ENCODE measurements at places on chromosomes 4 and X. TPM values are rescaled to one million over a fixed set of nuclear protein-coding genes. Genes with fewer than 3 reads are reported as not detected.

PLS3 gene
- total RNA-seq: 257 TPM

DNA sequence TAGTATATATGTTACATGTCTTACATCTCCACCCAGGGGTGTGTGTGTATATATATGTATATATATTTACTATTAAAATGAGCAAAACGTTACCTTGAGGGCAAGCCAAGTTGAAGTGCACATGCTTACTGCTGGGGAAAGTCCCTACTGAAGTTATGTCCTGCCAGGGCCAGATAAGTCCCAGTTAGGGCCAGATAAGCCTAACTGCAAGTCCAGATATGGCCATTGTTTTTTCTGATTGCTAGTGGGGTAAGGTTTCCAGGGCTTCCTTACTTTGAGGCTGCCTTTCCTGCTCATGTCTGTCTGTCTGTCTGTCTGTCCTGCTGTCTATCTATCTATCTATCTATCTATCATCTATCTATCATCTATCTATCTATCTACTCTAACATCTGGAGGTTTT is 19.3 kb upstream of the ZNF81 start:
- no peaks in the 10 kb centered on the region for H3K27me3 ChIP-seq
- H3K4me3 ChIP-seq: no peak overlapping the region
- no peak for DNase-seq
- no peaks in the 10 kb centered on the region for H3K36me3 ChIP-seq
- H3K27ac ChIP-seq: no peak overlapping the region

GRCh38 chr4:180057299-180057721 is 2185.9 kb upstream of the TENM3 start:
- H3K27ac ChIP-seq: no peak overlapping the region
- no peak overlapping the region for H3K4me3 ChIP-seq
- H3K36me3 ChIP-seq: no peaks in the 10 kb centered on the region
- no peak for DNase-seq
- 0 out of 2 replicates have a peak, but pooled peaks cover 5% of the 10 kb centered on the region for H3K4me1 ChIP-seq

- H3K4me3 ChIP-seq: no peak overlapping the region
- H3K36me3 ChIP-seq: no peaks in the 10 kb centered on the region
- DNase-seq: no peak
- no peak overlapping the region for H3K27ac ChIP-seq
- no peaks in the 10 kb centered on the region for H3K4me1 ChIP-seq
These were observed 142.9 kb downstream of the BCOR start for GRCh38 chrX:39954851-39955250.

DNA sequence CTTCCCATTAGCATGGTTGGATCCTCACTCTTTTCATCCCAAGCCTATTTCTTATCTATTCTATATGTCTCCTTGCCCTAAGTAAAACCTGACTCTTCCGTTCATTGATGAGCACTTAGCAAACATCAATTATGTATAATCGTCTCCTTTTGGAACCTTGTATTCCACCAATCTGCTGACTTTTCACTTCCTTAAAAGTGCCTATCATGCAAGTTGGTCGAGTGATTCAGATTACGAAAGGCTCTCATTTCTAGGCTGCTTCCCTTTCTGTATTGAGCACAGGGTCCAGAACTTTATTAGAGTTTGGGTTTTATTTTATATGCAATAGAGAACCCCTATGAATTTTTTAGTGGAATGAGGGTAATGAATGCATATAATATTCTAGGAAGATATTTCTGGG is 27.1 kb upstream of the ALB start:
- no peaks in the 10 kb centered on the region for H3K4me1 ChIP-seq
- H3K27ac ChIP-seq: no peak overlapping the region
- H3K36me3 ChIP-seq: no peaks in the 10 kb centered on the region
- no peak for DNase-seq

DNA sequence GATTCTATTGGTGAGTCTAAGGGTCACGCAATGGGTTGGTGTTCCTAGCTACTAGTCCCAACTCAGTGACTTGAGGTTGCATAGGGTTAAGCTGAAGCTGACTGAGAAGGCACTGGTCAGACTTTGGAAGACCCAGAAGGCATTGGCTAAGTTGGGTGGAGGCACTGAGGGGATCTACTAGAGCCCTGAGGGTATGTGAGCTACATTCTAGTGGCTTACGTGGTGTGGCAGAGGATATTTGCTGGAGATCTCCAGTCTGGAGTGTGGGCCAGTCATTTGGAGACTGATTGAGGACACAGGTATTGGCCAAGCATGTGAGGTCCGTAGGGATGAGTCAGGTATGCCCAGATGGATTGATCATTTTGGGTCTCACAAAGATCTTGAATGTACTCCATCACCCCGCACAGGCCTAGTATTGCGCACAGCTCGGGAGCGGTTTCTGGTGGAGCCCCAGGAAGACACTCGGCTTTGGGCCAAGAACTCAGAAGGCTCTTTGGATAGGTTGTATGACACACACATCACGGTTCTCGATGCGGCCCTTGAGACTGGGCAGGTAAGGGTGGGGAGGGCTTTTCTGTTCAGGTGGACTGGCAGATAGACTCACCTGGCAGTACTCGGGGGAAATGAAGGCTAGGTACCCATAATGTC is 7.2 kb downstream of the USP11 start:
- no peaks in the 10 kb centered on the region for H3K36me3 ChIP-seq
- DNase-seq: no peak
- H3K27ac ChIP-seq: no peak overlapping the region
- no peaks in the 10 kb centered on the region for H3K4me1 ChIP-seq
- H3K27me3 ChIP-seq: no peaks in the 10 kb centered on the region

- no peak overlapping the region for H3K27ac ChIP-seq
These were observed 1.7 kb downstream of the FGD1 start for GRCh38 chrX:54494166-54494988.

DNA sequence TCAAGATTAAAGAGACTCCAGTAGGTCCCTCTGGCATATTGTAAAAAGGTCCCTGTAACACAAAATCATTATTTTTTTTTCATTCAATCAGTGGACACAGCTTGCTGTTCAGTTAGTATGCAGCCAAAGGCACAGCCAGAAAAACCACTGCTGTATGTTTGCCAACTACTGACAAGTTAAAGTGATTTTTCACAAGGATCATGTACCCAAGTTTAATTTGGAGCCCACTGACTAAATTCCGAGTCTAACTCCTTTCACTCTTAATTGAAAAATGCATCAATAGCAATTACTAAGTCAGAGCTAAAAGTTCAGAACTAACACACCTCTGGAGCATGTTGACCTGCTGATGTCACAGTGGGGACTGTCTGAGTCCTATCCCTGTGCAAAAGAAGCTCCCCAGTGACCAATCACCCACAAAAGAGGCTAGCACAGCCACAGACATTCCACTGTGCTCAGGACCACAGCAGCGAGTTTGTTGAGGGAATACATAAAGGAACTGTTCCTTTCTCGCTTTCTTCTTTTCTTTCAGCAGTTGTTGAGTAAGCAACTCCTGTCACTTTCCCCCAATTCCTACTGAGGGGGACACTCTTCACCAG is 60.4 kb downstream of the STX18 start:
- no peak for DNase-seq
- H3K27me3 ChIP-seq: no peaks in the 10 kb centered on the region
- H3K36me3 ChIP-seq: no peaks in the 10 kb centered on the region
- no peak overlapping the region for H3K4me3 ChIP-seq
- no peaks in the 10 kb centered on the region for H3K4me1 ChIP-seq
- H3K27ac ChIP-seq: no peak overlapping the region

- no peak overlapping the region for H3K4me3 ChIP-seq
- no peak for DNase-seq
- peaks cover 6% of the 10 kb centered on the region for H3K27me3 ChIP-seq
These were observed 736.1 kb upstream of the FRG1 start for GRCh38 chr4:189204616-189205015.

GRCh38 chrX:39487166-39487968 is 610.4 kb downstream of the BCOR start:
- no peak overlapping the region for H3K4me3 ChIP-seq
- DNase-seq: no peak
- no peaks in the 10 kb centered on the region for H3K27me3 ChIP-seq

RTL5 gene
- not detected for total RNA-seq

GRCh38 chr4:128384091-128384520 is 96.5 kb upstream of the PGRMC2 start:
- peaks cover 33% of the 10 kb centered on the region for H3K4me1 ChIP-seq
- no peak overlapping the region for H3K4me3 ChIP-seq
- no peak for DNase-seq
- H3K27ac ChIP-seq: no peak overlapping the region

DNA sequence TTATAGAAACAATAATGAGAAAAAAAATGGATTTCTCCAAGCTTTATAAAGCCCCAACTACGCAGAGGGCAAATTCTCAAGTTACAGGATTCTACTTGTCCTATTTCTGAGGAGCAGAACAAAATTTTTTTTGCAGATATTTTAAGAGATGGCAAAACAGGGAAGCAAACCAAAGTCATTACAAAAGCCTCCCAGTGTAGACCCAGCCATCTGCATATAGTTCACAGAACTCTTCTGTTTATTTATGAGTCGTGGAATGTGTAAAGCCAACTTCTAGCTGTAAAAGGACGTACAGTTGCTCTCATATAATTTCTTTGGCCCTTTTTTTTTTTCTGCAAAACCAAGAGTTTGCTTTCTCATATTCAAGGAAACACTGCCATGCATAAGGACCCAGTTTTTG is 120.4 kb downstream of the PCDH7 start:
- H3K27me3 ChIP-seq: no peaks in the 10 kb centered on the region
- H3K4me3 ChIP-seq: no peak overlapping the region
- no peaks in the 10 kb centered on the region for H3K36me3 ChIP-seq
- peaks cover 27% of the 10 kb centered on the region for H3K4me1 ChIP-seq
- DNase-seq: no peak

DNA sequence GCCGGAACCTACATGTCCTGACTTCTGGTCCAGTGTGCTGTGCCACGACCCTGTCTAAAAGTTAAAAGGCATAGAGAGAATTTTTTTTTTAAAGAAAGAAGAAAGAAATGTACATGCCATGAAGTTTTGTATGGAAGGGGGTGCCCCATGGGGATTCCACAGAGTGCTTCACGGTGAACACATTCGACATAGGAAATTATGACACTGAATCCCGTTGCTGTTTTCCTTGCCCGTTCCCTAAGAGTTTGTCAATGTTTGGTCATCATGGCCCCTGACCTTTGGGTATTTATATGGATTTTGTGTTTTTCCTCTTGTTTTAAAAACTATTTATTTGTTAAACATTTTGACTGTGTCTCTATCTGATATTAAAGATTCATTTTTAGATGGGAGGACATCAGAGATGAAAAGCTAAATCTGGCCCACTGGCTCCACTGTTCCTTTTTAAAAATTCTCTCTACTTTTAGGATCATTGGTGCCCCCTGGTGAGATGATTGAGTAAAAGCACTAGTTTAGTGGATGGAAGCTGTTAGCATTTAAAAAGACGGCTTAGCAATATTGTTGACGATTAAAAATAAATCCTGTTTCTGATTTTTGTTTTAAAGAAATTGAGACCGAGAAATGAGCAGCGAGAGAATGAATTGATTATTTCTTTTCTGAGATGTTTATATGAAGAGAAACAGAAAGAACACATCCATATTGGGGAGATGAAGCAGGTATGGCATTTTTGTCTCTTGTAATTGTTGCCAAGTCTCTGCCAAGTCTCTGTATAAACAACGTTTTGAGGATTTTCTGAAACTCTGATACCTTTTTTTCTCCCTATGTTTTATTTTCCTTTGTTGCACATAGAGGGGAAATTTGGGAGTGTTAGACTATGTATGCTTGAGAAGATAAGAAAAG is 75.0 kb downstream of the PTTG2 start:
- H3K27ac ChIP-seq: no peak overlapping the region
- H3K27me3 ChIP-seq: no peaks in the 10 kb centered on the region
- H3K36me3 ChIP-seq: 0 out of 2 replicates have a peak, but pooled peaks cover 4% of the 10 kb centered on the region
- no peak overlapping the region for H3K4me3 ChIP-seq

KIT gene
- total RNA-seq: not detected

DNA sequence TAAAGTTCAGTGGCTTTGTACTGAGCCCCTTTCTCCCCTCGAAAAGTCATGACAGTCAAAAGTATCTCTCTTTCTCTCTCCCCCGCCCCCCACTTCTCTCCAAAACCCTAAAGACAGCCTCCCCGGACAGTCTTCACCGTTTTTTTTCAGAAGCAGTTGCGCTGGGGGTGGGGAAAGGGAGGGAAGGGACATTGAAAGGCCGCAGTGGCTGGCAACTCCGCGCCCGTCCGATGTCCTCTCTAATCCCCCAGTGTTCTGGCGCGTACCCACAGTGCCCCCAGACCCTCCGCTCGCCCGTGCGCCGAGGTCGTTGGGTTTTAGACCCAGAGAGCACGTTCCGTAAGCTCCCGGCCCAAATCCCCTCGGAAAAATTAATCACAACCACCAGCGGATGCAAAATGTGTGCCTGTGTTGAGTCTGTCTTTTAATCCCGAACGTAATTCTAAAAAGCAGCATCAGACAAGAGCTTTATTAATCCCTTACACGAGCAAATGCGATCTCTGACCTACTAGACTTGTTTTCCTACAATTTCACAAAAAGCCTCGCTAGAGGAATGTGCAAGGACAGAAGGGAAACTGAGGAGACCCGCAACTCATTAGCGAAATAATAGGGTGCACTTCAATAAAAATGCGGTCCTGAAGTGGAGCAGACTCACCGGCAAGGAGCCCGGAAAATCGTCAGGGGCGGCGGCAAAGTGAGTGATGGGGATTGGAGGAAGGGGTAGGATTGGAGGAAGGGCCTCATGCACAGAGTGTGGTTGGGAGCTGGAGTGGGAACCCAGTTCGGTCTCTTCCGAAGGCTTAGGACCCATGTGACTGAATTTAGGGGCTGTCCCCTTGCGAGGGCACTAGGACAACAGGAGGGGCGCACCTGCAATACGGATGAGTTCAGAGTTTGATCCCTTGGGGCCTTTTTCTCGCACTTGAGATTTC is 12.2 kb upstream of the PRDM8 start:
- H3K4me3 ChIP-seq: peak overlapping the region; percentile 74
- DNase-seq: no peak
- H3K27me3 ChIP-seq: no peaks in the 10 kb centered on the region
- H3K27ac ChIP-seq: no peak overlapping the region
- no peaks in the 10 kb centered on the region for H3K36me3 ChIP-seq

- H3K27ac ChIP-seq: no peak overlapping the region
- H3K36me3 ChIP-seq: no peaks in the 10 kb centered on the region
- DNase-seq: no peak
- H3K27me3 ChIP-seq: no peaks in the 10 kb centered on the region
- no peak overlapping the region for H3K4me3 ChIP-seq
These were observed 84.5 kb upstream of the MAML3 start for GRCh38 chr4:140238351-140239056.

- H3K36me3 ChIP-seq: no peaks in the 10 kb centered on the region
- no peak for DNase-seq
- H3K27me3 ChIP-seq: no peaks in the 10 kb centered on the region
- no peak overlapping the region for H3K4me3 ChIP-seq
- H3K27ac ChIP-seq: no peak overlapping the region
These were observed 238.1 kb downstream of the DHRSX start for GRCh38 chrX:2262668-2263055.

GRCh38 chr4:148444296-148445070 is 2.3 kb upstream of the NR3C2 start:
- H3K4me1 ChIP-seq: peaks cover 13% of the 10 kb centered on the region
- no peak overlapping the region for H3K27ac ChIP-seq
- no peaks in the 10 kb centered on the region for H3K36me3 ChIP-seq

TRIML1 gene
- total RNA-seq: not detected

GRCh38 chr4:10983268-10983667 is 298.7 kb upstream of the CLNK start:
- DNase-seq: no peak
- H3K4me1 ChIP-seq: no peaks in the 10 kb centered on the region
- no peaks in the 10 kb centered on the region for H3K36me3 ChIP-seq
- H3K4me3 ChIP-seq: no peak overlapping the region
- no peaks in the 10 kb centered on the region for H3K27me3 ChIP-seq
- H3K27ac ChIP-seq: no peak overlapping the region

AFF1 gene
- total RNA-seq: 52.8 TPM

COPS4 gene
- 15.4 TPM for total RNA-seq

GRCh38 chr4:22988526-22988925 is 295.8 kb downstream of the GBA3 start:
- H3K27me3 ChIP-seq: no peaks in the 10 kb centered on the region
- H3K27ac ChIP-seq: no peak overlapping the region
- no peak for DNase-seq
- no peaks in the 10 kb centered on the region for H3K4me1 ChIP-seq

All from PC-9 (cell line).